OCI-M1 (cell line): ENCODE measurements at places on chromosomes 4 and X.

GRCh38 chr4:1938027-1938426 is 66.8 kb downstream of the NSD2 start:
- no peak for DNase-seq

- DNase-seq: no peak
Observed at GRCh38 chrX:100356351-100356896, 53.6 kb downstream of the PCDH19 start.

- no peak for DNase-seq
Observed at GRCh38 chr4:48436318-48436717, 46.8 kb upstream of the SLC10A4 start.

DNA sequence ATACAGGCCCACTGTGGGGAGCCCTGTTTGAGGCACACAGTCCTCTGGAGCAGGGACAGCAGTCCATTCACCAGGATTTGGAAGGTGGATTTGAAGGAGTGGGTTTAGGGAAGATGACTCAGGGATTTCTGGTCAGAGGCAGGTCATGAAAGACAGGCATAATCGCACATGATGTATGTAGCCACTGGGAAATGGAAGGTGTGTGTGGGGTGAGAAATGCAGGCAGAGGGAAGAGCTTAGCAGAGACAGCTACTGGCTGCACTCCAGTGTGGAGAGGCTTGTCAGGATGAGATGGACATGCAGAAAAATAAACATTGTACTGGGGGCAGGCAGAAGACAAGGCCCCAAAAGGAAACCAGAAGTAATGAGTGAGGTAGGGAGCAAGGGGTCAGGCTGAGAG is 85.2 kb upstream of the STS start:
- DNase-seq: no peak

- no peak for DNase-seq
Observed at GRCh38 chrX:45584717-45585116, 384.0 kb upstream of the DIPK2B start.

GRCh38 chrX:112642349-112642748 is 37.4 kb downstream of the LHFPL1 start:
- peak; percentile 68 for DNase-seq

DNA sequence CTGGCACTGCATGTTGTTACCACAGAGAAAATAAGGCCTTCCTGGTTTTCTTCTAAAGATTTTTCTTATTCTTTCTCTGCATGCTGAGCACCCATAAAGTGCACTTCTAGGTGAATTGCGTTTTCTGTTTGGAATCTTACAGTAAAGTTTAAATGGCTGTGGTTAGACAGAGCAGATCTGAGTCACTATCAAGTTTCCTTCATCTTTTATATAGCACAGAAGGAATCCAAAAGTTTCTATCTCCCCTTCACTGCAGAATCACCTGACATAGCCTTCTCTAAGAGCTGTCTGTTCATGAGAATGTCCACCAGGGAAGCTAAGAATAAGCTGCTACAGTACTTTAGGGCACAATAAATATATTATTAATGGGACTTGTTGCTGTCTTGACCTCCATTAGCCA is 455.5 kb upstream of the FAM241A start:
- DNase-seq: peak; percentile 39

GRCh38 chrX:34877436-34877835 is 65.2 kb upstream of the FAM47B start:
- no peak for DNase-seq

- DNase-seq: no peak
Observed at GRCh38 chrX:2665387-2666304, 25.4 kb upstream of the CD99 start.

- DNase-seq: no peak
Observed at GRCh38 chr4:112377594-112378242, 80.5 kb downstream of the ALPK1 start.

- no peak for DNase-seq
Observed at GRCh38 chrX:120305531-120306141, 5.6 kb downstream of the TMEM255A start.

DNA sequence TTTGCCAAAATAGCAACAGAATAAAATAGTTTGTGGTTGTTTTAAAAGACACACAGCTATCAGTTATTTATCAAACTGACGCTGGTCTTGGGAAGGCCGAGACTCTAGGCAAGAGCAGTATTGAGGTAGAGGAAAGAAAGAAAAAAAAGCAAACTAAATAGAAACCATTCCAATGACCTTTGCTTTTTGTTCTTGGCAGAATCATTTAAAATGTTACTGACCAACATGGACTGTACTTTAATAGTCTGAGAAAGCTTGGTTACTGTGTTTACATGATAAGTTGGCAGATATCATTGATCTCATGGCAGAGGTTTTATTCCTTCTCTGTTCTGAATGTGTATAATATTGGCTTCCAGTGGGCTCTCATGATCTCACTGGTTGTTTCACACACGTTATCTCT is 11.9 kb downstream of the CWH43 start:
- DNase-seq: no peak

- no peak for DNase-seq
Observed at GRCh38 chr4:14742054-14742453, 260.2 kb upstream of the CPEB2 start.

DNA sequence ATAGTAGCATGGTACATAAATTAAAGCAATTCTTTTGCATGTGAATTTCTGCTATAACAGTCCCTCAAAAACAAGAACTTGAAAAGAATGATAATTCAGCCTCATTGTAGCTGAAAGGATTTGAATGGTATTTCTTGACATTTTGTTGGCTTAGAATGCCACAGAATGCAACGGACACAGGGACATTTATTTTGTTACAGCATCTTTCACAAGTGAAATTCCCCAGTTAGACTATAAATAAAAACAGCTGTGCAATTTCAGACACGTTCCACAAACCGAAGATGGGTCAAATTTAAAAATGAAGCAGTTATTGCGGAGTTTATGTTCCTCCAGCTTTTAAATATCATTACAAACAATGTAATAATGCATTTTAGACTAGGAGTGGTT is 82.8 kb upstream of the AMELX start:
- no peak for DNase-seq

GRCh38 chr4:94395562-94395961 is 52.9 kb upstream of the HPGDS start:
- no peak for DNase-seq

- DNase-seq: no peak
Observed at GRCh38 chr4:73408181-73408867, 4.2 kb downstream of the ALB start.
